CD4-positive, alpha-beta T cell treated with Interleukin-4 for 4 hours (primary cell): ENCODE measurements at places on chromosomes 7 and 10.

DNA sequence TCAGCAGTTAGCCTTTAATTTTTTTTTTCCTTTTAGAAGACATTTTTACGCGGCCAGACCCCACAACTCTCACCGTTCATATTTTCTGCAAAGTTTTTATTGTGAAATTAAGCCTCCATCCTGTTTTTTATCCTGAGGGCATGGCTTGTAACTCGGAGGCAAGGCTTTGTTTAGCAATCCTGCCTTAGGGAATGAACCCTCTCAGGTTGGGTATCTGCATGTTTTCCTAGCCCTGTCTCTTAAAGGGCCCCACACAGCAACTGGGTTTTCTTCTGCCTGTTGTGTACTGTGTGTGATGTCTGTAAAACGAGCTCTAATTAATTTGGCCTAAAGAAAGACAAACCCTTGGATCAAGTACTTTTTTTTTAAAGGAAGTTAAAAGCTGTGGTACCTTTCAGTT lies 130.2 kb upstream of the COBL start:
- no peak for DNase-seq

DNA sequence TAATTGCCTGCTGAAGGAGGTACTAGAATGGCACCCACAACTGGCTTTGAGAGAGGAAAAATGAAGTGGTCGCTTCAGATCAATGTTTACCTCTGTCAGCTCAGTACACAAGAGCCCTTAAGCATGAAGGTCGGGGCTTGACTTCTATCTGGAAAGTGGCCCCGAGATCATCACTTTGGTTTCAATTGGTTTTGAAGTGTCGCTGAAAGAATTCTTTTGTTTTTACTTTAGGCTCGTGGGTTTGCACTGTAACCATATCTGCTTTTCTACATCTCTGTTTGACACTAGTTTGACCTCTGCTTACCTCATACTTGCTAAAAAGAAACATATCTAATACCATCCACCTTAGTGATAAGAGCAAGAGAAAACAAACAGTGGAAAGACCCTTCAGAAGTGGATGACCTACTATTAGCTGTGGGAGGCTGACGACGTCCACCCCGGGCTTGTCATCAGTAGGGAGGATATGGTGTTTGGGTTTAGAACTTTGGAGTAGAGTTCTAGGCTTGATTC lies 361.8 kb downstream of the GATA3 start:
- DNase-seq, result peak; percentile 89

DNA sequence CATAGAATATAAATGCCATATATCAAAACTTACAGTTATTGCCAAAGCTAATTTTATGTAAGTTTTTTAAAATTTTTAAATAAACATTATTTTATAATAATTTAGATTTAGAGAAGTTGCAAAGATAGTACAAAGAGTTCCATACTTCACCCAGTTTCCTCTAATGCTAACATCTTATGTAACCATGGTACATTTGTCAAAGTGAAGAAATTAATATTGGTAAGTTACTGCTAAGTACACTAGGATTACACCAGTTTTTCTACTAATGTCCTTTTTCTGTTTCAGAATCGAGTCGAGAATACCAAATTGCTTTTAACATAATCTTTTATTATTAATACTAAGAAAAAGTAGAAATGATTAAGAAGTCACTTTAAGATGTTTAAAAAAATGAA lies 29.2 kb downstream of the CSGALNACT2 start:
- DNase-seq, result no peak

- DNase-seq, result no peak
These were observed 58.1 kb downstream of the PRTFDC1 start for GRCh38 chr10:24894309-24894708.

DNA sequence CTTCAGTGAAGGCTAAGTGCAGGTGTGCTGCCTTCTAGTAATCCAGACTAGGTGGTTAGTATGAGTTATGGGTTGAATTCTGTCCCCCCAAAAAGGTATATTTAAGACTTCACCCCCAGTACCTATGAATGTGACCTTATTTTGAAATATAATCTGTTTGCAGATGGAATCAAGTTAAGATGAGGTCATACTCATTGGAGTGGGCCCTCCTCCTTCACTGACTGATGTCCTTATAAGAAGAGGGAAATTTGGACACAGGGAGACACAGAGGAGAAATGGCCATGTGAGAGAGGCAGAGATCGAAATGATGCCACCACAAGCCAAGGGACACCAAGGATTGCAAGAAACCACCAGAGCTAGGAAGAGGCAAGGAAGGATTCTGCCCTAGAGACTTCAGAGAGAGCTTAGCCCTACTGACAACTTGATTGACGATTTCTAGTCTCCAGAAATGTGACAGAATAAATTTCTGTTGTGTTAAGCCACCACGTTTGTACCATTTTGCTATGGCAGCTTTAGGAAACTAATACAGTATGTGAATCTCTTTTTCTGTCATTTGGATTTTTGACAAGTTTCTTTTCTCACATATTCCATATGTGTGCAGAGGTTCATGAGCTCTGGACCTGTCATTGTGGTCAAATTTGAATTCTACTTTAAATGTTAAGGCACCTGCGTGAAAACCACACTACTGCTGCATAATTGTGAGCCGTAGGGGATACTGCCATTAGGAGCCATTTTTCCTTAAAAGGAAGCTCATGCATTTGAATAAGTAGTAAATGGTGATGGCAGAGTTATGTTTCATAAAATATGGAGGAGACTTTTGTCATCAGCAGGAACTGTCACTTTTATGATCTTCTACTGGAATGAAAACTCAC lies 2.6 kb upstream of the RPA3 start:
- no peak for DNase-seq

DNA sequence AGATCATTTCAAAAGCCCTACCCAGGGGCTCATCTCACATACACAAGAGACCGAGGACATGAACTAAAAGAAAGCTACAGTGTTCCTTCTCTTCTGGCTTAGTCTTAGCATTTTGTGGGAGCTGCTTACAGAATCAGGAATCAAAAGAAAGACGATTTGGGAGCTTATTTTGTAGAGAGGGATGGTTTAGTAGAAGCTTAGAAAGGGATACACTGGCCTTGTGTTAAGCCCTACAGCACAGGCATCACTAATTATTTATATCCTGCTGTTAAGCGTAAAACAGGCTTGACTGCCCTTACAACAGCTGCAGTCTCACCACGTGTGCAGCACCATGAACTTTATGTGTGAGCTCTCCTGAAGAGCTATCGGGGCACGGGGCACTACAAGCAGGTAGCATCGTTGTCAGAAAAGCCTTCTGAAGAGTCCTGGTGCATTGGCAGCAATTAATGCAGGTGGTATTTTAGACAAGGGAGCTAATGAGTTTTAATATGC lies 798.3 kb downstream of the NXPH1 start:
- no peak for DNase-seq

DNA sequence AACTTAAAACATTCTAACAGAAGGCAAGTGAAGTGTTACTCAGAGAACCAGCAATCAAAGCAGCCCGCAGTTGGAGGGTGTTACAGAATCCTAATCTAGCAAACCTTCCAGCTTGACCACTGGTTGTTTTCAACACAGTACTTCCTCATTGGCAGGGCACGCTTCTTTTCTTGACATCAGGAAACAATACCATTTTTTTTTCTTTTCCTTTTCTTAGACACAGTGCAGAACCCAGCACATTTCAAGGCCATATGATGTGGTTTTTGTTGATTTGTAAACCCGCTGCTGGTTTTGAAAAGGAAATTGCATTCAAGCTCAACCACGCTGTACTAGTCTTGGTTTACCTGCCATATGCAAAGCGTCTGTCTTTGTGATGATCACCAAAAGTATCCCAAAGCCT lies 33.4 kb downstream of the RHOBTB1 start:
- no peak for DNase-seq

DNA sequence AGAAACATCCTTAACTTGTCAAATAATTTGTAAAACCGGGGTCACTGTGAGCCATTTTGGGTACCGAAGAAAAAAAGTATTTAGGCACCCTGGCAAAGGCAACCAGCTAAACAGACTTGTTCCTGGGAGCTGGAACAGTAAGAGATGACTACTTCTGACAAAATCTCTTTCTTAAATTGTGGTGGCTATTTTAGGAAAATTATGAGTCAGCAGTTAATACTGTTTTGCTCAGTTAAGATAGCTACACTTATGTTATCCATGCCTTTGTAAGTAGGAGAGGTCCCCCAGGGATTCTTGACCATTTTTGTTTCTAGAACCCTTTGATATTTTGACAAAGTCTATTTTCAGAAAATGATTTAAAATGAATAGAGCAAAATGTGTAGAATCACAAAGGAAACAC lies 68.7 kb downstream of the TAX1BP1 start:
- DNase-seq, result no peak

GRCh38 chr7:50332241-50333165 lies 28.0 kb downstream of the IKZF1 start:
- DNase-seq, result peak; percentile 37

DNA sequence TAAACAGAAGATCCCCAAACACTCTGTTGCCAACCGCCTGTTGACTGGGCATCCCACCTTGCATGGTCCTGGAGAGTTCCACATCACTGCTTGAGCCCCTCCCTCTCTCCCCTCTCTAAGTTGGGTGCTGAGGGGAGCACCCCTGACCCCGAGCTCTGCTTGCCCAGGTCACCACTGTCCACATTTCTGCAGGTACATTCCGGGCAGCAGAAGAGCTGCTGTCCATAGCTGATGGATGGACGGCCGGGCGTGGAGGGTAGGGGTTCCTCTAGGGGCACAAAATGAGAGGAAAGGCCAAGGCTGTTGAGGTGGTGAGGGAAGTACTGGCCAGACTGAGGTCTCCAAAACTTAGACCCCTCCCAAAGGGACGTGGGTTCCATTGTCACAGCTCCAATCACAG lies 227.4 kb upstream of the PPP2R2D start:
- no peak for DNase-seq

- no peak for DNase-seq
These were observed 156.4 kb upstream of the MDFIC start for GRCh38 chr7:114765331-114766040.
